Stimulated activated CD8-positive, alpha-beta memory T cell treated with anti-CD3 and anti-CD28 coated beads, Interleukin-2, amount 100 ng/mL, for 48 hours (primary cell): ENCODE measurements at places on chromosomes 4 and X.

GRCh38 chrX:136376713-136377112 is 76.0 kb downstream of the ADGRG4 start:
- no peak for DNase-seq

- DNase-seq = no peak
Measured at GRCh38 chrX:72634331-72634730, 61.7 kb upstream of the HDAC8 start.

GRCh38 chrX:40864972-40865371 is 129.6 kb upstream of the MED14 start:
- DNase-seq = no peak

DNA sequence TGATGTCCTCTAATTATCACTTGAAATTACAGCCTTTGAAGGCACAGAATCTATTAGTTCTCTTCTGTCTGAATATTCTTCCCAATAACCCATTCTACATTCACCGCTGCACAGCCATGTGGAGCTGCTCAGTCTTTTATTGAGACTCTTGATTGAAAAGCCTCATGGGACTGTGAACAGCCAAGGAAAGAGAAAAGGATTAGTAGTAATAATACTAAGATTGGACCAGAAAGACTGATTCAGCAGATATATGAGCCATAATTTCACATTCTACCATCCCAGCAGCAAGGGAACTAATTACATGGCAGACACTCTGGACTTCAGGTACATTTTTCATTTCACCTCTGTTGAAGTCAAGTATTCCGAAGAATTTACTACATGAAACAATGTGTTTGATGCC is 2471.7 kb downstream of the ARAP2 start:
- DNase-seq = no peak

- no peak for DNase-seq
Measured at GRCh38 chr4:48491514-48492176, 1.6 kb downstream of the ZAR1 start.

- no peak for DNase-seq
Measured at GRCh38 chr4:31375936-31376335, 655.8 kb downstream of the PCDH7 start.

- no peak for DNase-seq
Measured at GRCh38 chr4:80492761-80493160, 157.2 kb downstream of the CFAP299 start.

GRCh38 chr4:20252656-20253282 is 1.1 kb downstream of the SLIT2 start:
- DNase-seq = no peak

DNA sequence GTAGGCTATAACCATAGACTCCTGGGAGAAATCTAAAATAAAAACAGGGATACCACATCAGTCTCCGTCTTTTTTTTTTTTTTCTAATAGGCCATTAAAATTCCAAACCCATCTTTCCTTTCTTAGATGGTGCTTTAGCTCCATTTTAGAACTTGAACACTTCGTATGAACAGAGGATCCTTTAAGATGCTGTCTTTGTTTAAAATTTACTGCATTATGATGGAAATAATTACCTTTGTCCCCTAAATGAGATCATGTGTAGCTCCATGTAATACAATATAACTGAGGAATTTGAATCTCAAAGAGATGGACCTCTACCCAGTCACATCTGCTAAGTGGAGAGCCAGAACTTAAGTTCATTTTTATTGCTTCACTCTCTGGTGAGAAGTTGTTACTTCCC is 47.9 kb downstream of the CEP135 start:
- no peak for DNase-seq

GRCh38 chr4:78962597-78963115 is 23.4 kb upstream of the PAQR3 start:
- DNase-seq = no peak

DNA sequence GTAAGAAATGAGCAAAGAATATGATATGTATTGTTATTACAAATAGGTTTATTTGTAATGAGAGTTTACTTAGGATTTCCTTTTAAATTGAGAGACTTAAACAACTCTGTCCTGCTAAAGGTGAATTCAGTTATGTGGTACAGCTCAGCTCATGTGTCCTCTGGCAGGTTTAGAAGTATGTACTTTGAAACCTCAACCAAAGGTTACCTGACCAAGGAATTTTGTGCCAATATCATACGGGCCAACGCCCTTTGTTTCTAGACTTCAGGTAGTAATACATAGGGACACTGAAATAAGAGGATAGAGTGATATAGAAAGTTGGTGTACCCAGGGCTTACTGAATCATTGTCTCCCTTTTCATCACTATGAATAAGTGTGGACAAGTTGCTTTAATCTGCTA is 25.7 kb downstream of the SLAIN2 start:
- DNase-seq = no peak

GRCh38 chr4:80075995-80076675 is 3.1 kb upstream of the ANTXR2 start:
- no peak for DNase-seq

DNA sequence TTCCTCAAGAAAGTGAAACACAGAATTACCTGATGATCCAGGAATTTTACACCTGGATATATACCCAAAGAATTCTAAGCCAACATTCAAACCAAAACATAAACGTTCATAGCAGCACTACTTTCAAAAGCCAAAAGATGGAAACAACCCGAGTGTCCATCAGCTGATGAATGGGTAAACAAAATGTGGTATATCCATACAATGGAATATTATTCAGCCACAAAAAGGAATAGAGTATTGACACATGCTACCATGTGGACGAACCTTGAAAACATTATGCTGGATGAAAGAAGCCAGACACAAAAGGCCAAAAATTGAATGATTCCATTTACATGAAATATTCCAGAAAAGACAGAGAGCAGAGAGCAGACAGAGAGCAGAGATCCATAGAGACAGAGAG is 52.0 kb downstream of the IRF2 start:
- no peak for DNase-seq

DNA sequence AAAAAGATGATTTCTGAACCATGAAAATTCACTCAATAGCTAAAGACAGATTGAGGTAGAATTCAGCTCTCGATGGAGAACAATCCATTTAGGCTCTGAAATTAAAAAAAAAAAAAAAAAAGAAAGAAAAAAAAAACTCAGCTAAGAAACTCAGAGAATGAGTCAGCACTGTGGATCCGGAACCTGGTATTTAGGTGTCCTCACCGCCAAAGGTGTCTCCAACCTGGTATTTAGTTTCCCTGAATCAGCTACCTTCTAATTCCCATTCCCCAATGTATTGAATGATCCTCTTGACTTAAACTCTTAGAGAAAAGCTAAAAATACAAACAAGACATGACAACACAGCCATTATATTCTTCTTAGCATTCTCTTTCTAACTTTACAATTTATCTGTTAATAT is 150.3 kb upstream of the RASGEF1B start:
- no peak for DNase-seq

GRCh38 chr4:144816668-144817067 is 170.7 kb downstream of the HHIP start:
- no peak for DNase-seq

DNA sequence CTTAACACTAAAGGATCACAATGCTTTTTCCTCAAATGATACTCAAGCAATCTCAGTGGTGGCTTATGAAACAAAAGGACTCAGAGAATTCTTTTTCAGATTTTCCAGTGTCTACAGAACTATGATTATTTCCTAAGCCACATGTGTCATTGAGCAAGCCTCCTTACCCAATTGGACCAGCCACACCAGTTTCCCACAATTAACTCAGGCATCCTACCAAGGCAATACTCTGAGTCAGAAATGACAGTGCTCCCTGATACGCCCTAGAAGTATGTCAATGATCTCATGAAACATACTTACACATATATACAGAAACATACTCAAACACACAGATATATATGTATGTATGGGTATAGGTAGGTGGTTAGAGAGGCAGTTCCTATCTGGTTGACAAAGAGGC is 4.8 kb downstream of the ADAMTS3 start:
- DNase-seq = no peak

GRCh38 chr4:81594490-81595159 is 122.9 kb upstream of the RASGEF1B start:
- DNase-seq = no peak

DNA sequence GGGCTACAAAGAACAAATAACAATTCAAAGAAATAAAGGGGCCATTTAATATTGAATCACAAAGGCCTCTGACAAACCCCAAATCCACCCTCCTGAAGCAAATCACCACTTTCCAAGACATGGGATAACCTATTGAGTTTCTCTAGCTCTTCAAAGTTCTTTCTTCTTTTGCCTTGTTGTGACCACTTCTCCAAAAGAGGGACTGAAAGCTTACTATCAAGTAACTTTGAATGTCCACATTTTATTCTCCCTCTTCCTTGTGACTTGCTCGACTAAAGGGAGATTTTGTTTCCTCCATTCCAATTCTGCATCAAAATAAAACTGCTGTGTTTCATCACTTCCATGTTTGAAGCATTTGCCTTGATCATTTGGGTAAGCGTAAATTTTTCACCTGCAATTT is 166.6 kb upstream of the SLC7A11 start:
- DNase-seq = no peak

GRCh38 chr4:86848136-86848535 is 1.0 kb downstream of the SLC10A6 start:
- no peak for DNase-seq

GRCh38 chrX:427812-428725 is 41.4 kb upstream of the PPP2R3B start:
- no peak for DNase-seq

DNA sequence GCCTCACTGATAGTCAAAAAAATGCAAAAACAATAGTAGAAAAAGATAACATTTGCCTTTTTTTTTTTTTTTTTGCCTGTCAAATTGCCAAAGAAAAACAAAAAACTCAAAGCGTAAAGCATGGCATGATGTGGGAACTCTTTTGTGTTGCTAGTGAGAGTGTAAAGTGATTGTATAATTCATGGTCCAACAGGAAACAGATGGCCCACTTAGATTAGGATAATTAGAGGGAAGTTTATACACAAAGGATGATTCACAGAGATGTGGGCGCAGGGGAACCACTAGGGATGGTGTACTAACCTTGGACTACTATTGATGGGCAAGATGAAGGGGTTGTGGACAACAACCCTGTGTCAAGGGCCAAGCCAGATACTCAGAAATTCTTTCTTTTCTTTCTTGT is 16.4 kb downstream of the MCUB start:
- DNase-seq = no peak

- DNase-seq = no peak
Measured at GRCh38 chrX:139640259-139640658, 67.7 kb downstream of the MCF2 start.

DNA sequence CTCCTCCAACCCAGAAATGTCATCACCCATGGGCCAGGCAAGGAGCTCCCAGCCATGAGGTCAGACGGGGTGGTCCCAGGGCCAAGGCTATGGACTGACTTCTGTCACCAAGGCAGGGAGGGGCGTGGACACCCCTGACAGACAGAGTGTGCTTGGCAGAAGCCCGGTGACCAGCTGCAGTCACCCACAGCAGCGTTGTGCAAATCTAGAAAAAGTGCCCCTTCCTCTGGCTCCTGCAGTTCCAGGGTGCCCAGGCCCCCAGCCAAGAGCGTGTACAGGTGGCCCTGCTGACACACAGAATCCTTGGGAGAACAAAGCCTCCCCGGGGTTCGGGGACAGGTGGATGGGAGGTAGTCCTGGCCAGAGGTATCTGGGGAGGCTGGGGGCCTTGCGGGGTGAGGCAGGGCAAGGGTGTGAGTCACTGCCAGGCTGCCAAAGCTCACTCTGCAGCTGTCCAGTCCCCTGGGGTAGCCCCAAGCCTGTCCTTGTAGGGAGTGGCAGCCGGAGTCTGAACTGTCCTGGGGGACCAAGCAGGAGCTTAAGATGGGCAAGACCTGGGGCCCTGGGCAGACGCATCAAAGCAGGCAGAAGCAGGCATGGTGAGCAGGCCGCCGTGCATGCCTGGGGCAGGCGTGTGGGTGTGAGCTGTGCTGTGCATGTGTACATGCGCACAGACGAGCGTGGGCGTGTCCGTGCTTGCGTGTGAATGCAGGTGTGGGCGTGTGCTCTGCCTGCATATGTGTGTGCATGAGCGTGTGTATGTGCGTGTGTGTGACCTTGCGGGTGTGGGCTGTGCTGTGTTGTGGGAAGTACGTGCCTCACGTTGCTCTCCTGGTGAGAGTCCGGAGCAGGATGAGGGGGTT is 3.3 kb downstream of the MYL5 start:
- no peak for DNase-seq

DNA sequence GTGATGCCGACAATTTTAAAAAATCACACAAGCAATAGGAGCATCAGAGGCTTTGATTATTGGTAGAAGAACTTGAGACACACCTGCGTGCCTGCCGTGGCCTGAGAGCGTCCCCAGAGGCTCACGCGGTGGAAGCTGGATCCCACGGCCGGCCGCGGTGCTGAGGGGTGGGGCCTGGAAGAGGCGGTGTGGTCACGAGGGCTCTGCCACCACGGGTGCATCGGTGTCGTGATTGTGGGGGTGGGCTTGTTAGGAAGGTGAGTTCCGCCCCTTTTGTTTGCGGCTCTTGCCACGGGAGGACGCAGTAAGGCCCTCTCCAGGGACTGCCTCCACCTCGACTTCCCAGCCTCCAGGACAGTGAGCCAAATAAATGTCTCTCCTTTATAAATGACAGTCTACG is 77.2 kb upstream of the ADRA2C start:
- no peak for DNase-seq

GRCh38 chr4:175453456-175453855 is 358.6 kb downstream of the GPM6A start:
- DNase-seq = no peak

- DNase-seq = no peak
Measured at GRCh38 chr4:4420421-4420820, 33.5 kb downstream of the NSG1 start.

GRCh38 chr4:6109842-6110560 is 90.3 kb downstream of the JAKMIP1 start:
- DNase-seq = no peak

- no peak for DNase-seq
Measured at GRCh38 chr4:122909683-122910082, 12.7 kb downstream of the NUDT6 start.

- DNase-seq = no peak
Measured at GRCh38 chr4:126807132-126807531, 825.6 kb upstream of the INTU start.

DNA sequence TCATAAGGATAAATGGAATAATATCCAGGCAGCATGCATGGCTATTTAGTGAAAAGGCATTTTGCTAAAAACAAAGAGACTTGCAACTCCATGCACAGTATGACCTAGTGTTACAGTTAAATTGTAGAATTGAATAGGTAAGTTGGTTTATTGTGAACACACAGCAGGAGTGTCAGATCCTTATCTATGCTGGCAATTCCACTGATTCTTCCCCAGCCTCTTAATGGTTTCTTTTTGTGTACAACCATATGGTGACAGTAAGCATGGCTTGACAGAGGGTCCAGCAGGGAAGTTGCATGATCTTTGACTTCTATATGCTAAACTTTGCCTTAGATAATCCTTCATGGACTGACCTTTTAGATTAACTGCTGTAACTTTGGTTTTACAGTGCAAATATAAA is 936.6 kb upstream of the EPHA5 start:
- DNase-seq = no peak

GRCh38 chrX:139738581-139738980 is 30.6 kb upstream of the MCF2 start:
- no peak for DNase-seq

GRCh38 chr4:180706766-180707165 is 1536.4 kb upstream of the TENM3 start:
- no peak for DNase-seq
